Activated naive CD4-positive, alpha-beta T cell treated with anti-CD3 and anti-CD28 coated beads for 36 hours (primary cell): ENCODE measurements at places on chromosomes 12 and 14.

GRCh38 chr12:112408621-112409020 is 784 bp downstream of the RPL6 start:
- H3K27ac ChIP-seq, result peak overlapping the region; percentile 100
- no peaks in the 10 kb centered on the region for H3K27me3 ChIP-seq
- no peak for DNase-seq
- H3K4me3 ChIP-seq, result peak overlapping the region; percentile 100
- H3K36me3 ChIP-seq, result peaks cover 47% of the 10 kb centered on the region
- H3K4me1 ChIP-seq, result peaks cover 43% of the 10 kb centered on the region

DNA sequence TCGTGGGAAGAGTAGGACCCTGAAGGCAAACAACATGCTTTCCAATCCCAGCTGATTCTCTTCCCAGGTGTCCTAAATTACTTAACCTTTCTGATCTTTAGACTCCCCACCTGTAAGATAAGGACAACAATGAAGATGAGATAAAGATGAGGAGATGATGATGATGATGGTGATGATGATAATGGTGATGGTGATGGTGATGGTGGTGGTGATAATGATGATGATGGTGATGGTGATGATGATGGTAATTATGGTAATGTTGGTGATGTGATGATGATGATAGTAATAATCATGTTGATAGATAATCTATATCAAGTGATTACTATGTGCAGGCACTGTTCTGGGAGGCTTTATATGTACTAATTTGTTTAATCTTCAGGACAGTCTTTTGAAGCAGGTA is 48.3 kb downstream of the NR1H4 start:
- no peaks in the 10 kb centered on the region for H3K4me1 ChIP-seq
- no peak for DNase-seq
- no peak overlapping the region for H3K27ac ChIP-seq
- H3K27me3 ChIP-seq, result peaks cover 20% of the 10 kb centered on the region
- H3K4me3 ChIP-seq, result no peak overlapping the region
- H3K36me3 ChIP-seq, result no peaks in the 10 kb centered on the region

- no peak overlapping the region for H3K4me3 ChIP-seq
- H3K36me3 ChIP-seq, result no peaks in the 10 kb centered on the region
- no peak overlapping the region for H3K27ac ChIP-seq
- H3K4me1 ChIP-seq, result no peaks in the 10 kb centered on the region
- no peak for DNase-seq
Measured at GRCh38 chr12:130151846-130152245, 10.4 kb upstream of the FZD10 start.

GRCh38 chr14:51472881-51473280 is 178.8 kb upstream of the FRMD6 start:
- no peak overlapping the region for H3K4me3 ChIP-seq
- H3K27ac ChIP-seq, result no peak overlapping the region
- no peak for DNase-seq
- peaks cover 4% of the 10 kb centered on the region for H3K27me3 ChIP-seq
- H3K4me1 ChIP-seq, result peaks cover 5% of the 10 kb centered on the region

- H3K27me3 ChIP-seq, result no peaks in the 10 kb centered on the region
- DNase-seq, result no peak
- no peaks in the 10 kb centered on the region for H3K4me1 ChIP-seq
- H3K4me3 ChIP-seq, result no peak overlapping the region
- no peak overlapping the region for H3K27ac ChIP-seq
- H3K36me3 ChIP-seq, result no peaks in the 10 kb centered on the region
Measured at GRCh38 chr14:83777516-83777915, 1752.4 kb upstream of the FLRT2 start.

- H3K36me3 ChIP-seq, result no peaks in the 10 kb centered on the region
- peaks cover 3% of the 10 kb centered on the region for H3K27me3 ChIP-seq
- no peak overlapping the region for H3K4me3 ChIP-seq
- no peak overlapping the region for H3K27ac ChIP-seq
- no peak for DNase-seq
Measured at GRCh38 chr12:1924996-1925683, 6.7 kb upstream of the CACNA2D4 start.

DNA sequence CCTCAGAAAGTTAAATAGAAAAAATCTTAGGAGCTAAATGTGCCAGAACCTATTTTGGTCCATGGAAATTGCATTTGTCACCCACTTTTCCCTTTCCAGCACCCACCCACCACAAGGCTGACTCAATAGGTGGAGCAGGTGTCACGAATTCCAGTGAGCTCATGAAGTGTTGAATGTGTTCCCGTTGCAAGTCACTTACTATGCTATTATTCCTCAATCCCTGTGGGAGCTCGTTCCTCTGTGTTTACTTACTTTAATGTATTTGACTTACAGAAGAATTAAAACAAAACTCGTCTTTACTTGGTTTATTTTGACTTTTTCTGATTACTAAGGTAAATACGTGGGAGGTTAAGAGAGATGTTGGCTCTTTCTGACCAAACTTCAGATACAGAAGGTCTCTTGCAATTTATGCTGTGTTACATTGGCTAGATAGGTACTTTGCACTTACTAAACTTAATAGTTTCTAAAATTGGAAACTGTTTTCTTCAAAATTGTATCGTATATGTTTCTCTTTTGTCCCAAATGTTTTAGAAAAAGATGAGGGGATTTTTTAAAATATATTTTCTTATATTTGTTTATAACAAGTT is 269.4 kb upstream of the NOVA1 start:
- H3K27me3 ChIP-seq, result no peaks in the 10 kb centered on the region
- no peaks in the 10 kb centered on the region for H3K4me1 ChIP-seq
- no peak overlapping the region for H3K27ac ChIP-seq
- no peak overlapping the region for H3K4me3 ChIP-seq
- H3K36me3 ChIP-seq, result no peaks in the 10 kb centered on the region

- peaks cover 15% of the 10 kb centered on the region for H3K36me3 ChIP-seq
- peaks cover 5% of the 10 kb centered on the region for H3K4me1 ChIP-seq
- no peak overlapping the region for H3K4me3 ChIP-seq
Measured at GRCh38 chr12:11085419-11085818, 6.7 kb downstream of the TAS2R43 start.

GRCh38 chr12:48678551-48679185 is 3.4 kb downstream of the KANSL2 start:
- H3K36me3 ChIP-seq, result peaks cover 45% of the 10 kb centered on the region
- peaks cover 59% of the 10 kb centered on the region for H3K4me1 ChIP-seq
- H3K4me3 ChIP-seq, result peak overlapping the region; percentile 62
- no peak for DNase-seq

DNA sequence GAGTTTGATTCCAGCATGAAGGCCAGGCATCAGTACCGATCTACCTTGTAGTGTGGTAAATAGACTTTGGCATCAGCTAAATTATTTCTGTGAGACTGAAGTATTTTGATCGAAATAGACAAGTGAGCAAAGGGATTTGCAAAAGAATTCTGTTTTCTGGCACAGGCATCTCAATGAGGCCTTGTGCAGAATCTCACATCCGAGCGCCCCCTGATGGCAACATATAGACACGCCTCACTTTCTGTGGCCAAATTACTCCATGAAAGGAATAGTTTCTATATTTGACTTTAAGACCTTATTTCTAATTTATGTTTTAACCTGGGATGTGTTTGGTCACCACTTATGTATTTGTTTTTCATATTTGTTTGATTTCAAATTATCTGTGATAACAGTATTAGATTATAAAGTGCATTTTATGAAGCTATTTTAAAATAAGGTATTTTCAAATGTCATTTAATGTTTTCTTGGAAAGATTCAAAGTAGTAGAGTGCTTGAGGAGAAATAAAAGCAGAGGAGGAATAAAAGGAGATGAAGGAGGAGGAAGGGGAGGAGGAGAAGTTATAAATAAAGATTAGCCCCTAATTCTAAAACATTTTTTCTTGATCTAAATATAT is 731.9 kb downstream of the NRXN3 start:
- H3K4me3 ChIP-seq, result no peak overlapping the region
- no peaks in the 10 kb centered on the region for H3K27me3 ChIP-seq
- H3K4me1 ChIP-seq, result no peaks in the 10 kb centered on the region
- H3K36me3 ChIP-seq, result no peaks in the 10 kb centered on the region
- H3K27ac ChIP-seq, result no peak overlapping the region

GRCh38 chr12:118345355-118345754 is 27.4 kb downstream of the TAOK3 start:
- H3K4me3 ChIP-seq, result no peak overlapping the region
- H3K27me3 ChIP-seq, result no peaks in the 10 kb centered on the region
- no peak overlapping the region for H3K27ac ChIP-seq
- peaks cover 37% of the 10 kb centered on the region for H3K4me1 ChIP-seq
- no peaks in the 10 kb centered on the region for H3K36me3 ChIP-seq

DNA sequence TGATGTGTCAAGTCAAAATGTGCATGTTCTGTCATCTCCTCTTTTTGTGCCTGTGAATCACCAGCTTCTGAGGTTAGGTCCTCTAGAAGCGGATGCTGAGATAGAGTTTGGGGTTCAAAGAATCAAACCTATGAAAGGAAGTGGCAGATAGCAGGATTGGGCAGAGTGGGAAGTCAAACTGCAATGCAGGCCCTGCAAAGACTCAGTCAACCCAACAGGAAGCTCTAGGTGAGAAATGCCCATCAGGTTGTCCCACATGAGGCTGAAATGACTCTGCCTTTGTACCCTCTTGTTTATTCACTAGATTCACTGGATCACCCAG is 4.5 kb upstream of the MIA2 start:
- peak; percentile 83 for DNase-seq
- H3K27ac ChIP-seq, result peak overlapping the region; percentile 90
- H3K27me3 ChIP-seq, result no peaks in the 10 kb centered on the region
- no peak overlapping the region for H3K4me3 ChIP-seq

- no peaks in the 10 kb centered on the region for H3K36me3 ChIP-seq
- DNase-seq, result no peak
- no peak overlapping the region for H3K27ac ChIP-seq
- H3K4me1 ChIP-seq, result no peaks in the 10 kb centered on the region
- H3K27me3 ChIP-seq, result peaks cover 9% of the 10 kb centered on the region
Measured at GRCh38 chr14:76405627-76406026, 29.7 kb downstream of the ESRRB start.

GRCh38 chr14:74516451-74517160 is 23.0 kb downstream of the ISCA2 start:
- H3K4me3 ChIP-seq, result no peak overlapping the region
- no peak overlapping the region for H3K27ac ChIP-seq
- H3K4me1 ChIP-seq, result peaks cover 9% of the 10 kb centered on the region
- no peaks in the 10 kb centered on the region for H3K36me3 ChIP-seq
- H3K27me3 ChIP-seq, result peaks cover 16% of the 10 kb centered on the region
- DNase-seq, result no peak

- DNase-seq, result peak; percentile 55
- H3K27ac ChIP-seq, result peak overlapping the region; percentile 100
- peaks cover 2% of the 10 kb centered on the region for H3K36me3 ChIP-seq
Measured at GRCh38 chr14:100059438-100059781, 5.8 kb upstream of the EVL start.

GRCh38 chr14:33516898-33517436 is 433.9 kb downstream of the EGLN3 start:
- H3K36me3 ChIP-seq, result no peaks in the 10 kb centered on the region
- no peak for DNase-seq
- H3K27me3 ChIP-seq, result no peaks in the 10 kb centered on the region
- no peaks in the 10 kb centered on the region for H3K4me1 ChIP-seq
- no peak overlapping the region for H3K27ac ChIP-seq

GRCh38 chr12:70520847-70521246 is 116.4 kb downstream of the PTPRB start:
- H3K4me1 ChIP-seq, result no peaks in the 10 kb centered on the region
- H3K27ac ChIP-seq, result no peak overlapping the region
- DNase-seq, result no peak
- no peak overlapping the region for H3K4me3 ChIP-seq

DNA sequence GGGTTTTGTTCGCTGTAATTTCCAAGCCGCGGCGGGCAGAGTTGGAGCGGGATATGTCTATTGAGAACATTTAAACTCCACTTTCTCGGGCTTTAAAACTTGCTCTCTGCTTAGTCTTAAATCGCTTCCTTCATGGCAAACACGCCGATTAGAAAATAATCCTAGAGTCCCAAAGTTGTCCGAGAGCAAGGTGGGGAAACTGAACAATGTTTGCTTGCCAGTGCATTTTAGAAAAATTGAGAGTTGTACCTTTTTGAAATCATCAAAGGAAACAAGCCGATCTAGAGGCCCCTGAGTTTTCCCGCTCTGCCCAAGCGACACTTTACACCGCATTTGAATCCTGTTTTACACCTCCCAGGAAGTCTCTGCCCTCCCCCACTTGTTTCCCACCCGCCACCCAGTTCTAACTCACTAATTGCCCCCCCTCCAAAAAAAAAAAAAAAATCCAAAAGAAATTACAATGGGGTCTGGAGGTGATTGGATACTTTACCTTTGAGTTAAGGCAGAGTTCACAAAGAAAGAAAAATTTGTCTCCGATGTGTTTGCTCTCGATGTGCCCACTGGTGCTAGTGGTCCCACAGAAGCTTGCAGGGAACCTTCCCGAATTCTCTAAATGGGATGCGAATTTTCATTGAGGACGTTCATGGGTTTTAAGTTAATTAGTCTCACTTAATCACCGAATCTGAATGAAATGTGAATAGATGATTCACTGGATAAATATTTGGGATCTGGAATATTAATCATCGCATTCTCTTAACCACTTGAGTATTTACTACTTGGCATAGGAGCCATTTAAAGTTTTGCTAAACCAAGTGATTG is 2.3 kb downstream of the HMGA2 start:
- H3K27ac ChIP-seq, result no peak overlapping the region
- H3K4me3 ChIP-seq, result no peak overlapping the region
- H3K36me3 ChIP-seq, result no peaks in the 10 kb centered on the region
- no peak for DNase-seq
- H3K4me1 ChIP-seq, result peaks cover 22% of the 10 kb centered on the region
- peaks cover 62% of the 10 kb centered on the region for H3K27me3 ChIP-seq

- peaks cover 6% of the 10 kb centered on the region for H3K36me3 ChIP-seq
- H3K27me3 ChIP-seq, result no peaks in the 10 kb centered on the region
- H3K27ac ChIP-seq, result no peak overlapping the region
- no peak for DNase-seq
- peaks cover 13% of the 10 kb centered on the region for H3K4me1 ChIP-seq
- H3K4me3 ChIP-seq, result no peak overlapping the region
Measured at GRCh38 chr14:77306416-77306815, 14.3 kb downstream of the POMT2 start.

GRCh38 chr12:101127521-101128219 is 82.4 kb downstream of the SLC5A8 start:
- no peak for DNase-seq
- peaks cover 2% of the 10 kb centered on the region for H3K27me3 ChIP-seq
- no peak overlapping the region for H3K4me3 ChIP-seq
